ENCODE measurements at places on chromosomes 11 and 22.

DNA sequence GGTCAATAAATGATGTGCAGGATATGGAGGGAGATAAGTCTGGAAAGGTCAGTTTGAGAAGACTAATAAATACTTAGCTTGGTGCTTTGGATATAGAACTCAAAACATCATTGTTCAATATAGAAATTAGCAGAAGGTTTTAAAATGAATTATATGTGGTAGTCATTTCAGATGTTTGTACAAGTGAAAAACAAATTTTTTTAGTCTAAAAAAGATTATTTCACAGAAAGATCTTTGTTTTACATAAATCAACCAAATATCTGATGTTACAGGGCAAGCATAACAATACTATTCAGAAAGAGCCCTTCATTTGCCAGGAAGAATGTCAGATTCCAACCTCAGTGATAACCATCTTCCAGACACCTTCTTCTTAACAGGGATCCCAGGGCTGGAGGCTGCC is at the start of gene OR52D1:
OR52D1 (plus strand) TSS at position 301 of the 400 bp plus-strand sequence; CDS start at position 323, 22 bp downstream.
- DNase-seq = no peak

GRCh38 chr11:10268746-10269488 is 25.1 kb downstream of the SBF2 start:
- no peak for DNase-seq

GRCh38 chr22:36486619-36487384 is 5.4 kb upstream of the TXN2 start:
- DNase-seq = peak; percentile 69

GRCh38 chr22:44317886-44318637 is 5.3 kb upstream of the SHISAL1 start:
- DNase-seq = no peak

DNA sequence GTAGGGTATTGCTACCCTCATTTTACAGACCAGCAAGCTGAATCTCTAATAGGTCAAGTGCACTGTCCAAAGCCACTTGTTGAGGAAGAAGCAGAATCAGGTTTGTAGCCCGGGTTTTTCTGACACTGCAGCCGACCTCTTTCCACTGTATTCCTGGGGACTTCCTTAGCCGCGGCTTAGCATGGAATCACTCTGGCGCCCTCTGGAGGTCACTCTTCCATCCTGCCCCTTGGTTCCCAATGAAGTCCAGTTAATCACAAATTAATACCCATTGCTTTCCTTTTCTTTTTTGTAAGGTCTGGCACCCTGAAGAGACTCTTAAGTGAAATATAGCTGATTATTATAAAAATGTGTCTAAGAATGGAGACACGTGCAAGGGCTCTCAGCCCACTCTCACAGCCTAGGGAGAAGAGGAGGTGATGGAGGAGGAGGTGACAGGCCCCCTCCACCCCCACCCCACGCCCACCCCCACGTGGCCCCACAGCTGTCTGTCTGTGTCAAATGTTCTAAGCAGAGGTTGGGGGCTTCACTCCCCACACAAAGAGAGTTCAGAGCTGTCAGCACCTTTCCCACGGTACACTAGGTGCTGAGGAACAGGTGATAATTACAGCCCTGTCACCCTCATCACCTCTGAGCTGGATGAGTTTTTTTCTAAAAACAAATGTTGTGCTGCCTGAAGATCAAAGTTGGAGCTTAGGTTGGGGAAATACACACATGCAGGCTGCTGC is 57.7 kb upstream of the DRD2 start:
- DNase-seq = peak; percentile 88

DNA sequence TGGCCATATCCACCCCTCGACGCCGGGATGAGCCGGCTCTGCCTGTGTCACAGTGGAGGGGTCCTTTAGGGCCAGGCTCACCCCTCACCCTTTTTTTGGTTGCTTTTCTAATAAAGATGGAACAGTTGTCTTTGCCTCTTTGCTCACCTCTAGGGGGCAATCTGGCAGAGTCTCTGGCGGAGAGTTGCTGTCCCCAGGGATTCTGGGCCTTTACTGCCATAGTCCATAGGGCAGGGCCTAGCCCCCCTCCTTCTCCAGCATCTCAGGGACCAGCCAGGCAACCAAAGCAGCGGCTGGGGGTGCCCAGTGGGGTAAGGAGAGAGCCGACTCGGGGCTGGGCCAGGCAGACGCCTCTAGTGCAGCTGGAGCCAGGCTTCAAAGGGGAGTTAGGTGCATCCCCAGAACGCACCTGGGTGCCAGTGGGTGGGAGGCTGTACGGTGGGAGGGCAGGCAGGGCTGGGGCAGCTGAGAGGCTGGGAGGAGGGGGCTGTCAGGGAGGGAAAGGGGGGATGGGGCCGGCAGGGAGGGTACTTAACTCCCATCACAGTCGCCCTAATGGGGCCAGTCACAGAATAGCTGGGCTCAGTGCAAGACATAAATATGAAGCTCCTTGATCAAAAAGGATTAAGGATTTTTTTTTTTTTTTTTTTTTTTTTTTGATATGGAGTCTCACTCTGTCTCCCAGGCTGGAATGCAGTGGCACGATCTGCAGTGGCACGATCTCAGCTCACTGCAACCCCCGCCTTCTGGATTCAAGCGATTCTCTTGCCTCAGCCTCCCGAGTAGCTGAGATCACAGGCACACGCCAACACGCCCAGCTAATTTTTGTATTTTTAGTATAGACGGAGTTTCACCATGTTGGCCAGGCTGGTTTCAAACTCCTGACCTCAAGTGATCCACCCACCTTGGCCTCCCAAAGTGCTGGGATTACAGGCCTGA is 2.5 kb upstream of the SUSD2 start:
- DNase-seq = no peak

DNA sequence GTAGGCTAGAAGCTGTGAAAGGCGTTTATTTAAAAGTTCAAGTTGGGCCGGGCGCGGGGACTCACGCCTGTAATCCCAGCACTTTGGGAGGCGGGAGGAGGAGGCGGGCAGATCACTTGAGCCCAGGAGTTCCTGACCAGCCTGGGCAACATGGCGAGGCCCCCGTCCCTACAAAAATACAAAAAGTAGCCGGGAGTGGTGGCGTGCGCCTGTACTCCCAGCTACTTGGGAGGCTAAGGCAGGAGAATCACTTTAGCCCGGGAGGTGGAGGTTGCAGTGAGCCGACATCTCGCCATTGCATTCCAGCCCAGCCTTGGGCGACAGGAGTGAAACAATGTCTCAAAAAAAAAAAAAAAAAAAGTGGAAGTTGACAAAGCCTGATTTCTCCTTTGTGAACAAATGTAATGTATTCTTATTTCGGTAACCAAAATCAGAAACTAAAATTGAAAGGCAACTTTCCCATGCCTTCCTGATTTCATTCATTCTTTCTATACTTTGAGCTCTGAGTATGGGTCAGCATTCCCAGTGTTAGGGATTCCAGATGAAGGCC is 825 bp downstream of the PTPMT1 start:
- DNase-seq = peak; percentile 48

- no peak for DNase-seq
Observed at GRCh38 chr11:15034687-15035267, 38.6 kb upstream of the CALCB start.

DNA sequence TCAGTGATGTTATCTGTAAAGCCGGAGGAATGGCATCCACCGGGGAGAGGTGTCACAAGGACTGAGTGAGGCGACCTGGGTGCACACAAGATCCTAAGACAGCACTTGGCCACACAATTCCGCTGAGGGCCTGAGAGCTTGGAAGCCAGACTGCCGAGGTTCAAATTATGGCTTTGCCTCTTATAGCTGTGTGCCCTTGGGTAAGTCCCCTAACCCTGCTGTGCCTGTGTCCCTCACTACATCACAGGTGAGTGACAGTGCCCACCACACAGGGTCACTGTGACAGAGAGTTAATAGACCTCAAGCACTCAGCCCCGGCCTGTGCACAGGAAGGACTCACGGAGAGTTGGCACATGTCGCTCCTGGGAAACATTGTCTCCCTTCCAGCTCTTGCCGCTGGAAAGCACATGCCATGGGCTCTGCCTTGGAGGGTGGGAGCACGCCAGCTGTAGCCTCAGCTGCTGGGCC is 592 bp downstream of the RHOD start:
- no peak for DNase-seq

DNA sequence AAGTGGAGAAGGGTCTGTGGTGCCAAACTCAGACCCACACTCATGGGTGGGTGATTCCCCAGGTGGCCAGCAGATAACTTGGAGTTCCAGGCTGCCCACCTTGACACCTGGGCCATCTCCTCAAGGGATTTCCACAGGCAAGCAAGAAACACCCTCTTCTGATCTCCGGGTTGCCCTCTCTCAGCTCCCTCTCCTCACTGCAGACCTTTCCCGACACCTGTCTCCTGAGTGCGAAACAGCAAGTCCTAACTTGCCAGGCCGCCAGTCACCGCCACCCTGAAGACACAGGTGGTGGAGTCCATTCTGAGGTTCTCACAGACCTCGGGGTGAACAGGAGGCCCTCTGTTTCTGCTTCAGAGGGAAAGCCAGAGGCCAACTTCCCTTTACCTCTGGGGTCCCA is 16.6 kb downstream of the GALNT18 start:
- DNase-seq = no peak

DNA sequence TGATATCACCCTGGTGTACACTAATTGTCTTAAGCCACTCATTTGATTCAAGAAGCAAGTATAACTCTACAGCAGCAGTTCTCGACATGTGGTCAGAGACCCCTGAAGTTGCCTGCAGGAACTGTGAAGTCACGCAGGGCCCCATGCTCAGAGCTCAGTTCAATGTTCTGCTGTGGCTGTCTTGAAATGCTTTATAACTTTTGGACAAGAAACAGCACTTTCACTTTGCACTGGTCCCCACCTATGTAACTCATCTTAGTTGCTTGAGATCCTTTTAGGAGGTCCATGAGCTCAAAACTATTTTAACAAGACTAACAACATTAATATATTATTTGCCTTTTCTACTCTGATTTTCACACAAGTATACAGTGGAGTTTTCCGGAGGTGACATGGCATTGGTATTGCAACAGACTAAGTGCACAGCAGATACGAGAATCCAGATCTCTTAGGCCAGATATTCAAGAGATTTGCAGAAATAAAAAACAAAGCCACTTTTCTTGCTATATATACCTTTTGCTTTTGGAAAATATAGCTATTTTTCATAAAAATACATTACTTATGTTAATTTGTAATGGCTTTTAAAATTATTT is 64.8 kb downstream of the PRR5L start:
- DNase-seq = no peak

DNA sequence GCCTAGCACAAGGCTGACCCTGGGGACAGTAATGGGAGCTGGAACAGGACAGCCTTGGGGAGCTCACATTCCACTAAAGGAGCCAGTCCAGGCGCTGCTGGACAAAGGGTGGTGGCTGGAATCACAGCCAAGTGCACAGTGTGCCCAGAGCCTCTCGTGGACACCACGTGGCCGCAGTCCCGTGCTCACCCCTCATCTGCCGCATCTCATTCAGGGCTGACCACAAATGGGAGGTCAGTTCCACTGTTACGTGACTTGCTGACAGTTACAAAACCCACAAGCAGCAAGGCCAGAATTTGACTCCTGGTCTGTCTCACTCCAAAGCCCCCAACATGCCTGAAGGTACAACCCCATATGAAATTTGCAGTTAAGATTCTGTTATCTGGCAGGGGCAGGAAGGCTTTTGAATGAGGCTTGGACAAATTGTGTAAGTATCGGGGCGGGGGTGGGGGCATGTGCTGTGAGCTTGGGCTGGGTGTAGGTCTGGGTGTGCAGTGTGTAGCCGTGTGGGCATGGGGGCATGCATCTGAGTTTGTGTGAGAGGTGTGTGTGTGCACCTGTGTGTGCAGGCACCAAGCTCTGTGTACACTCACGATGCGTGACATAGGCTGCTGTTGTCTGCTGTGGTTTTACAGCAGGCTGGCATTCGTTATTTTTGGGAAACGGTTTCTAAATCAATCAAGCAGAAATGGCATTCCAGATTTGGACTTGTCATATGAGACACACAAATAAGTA is 301.7 kb downstream of the BRD1 start:
- no peak for DNase-seq

GRCh38 chr11:12734625-12735024 is 60.4 kb downstream of the TEAD1 start:
- DNase-seq = no peak

- no peak for DNase-seq
Observed at GRCh38 chr11:21646351-21646750, 546.5 kb upstream of the ANO5 start.

DNA sequence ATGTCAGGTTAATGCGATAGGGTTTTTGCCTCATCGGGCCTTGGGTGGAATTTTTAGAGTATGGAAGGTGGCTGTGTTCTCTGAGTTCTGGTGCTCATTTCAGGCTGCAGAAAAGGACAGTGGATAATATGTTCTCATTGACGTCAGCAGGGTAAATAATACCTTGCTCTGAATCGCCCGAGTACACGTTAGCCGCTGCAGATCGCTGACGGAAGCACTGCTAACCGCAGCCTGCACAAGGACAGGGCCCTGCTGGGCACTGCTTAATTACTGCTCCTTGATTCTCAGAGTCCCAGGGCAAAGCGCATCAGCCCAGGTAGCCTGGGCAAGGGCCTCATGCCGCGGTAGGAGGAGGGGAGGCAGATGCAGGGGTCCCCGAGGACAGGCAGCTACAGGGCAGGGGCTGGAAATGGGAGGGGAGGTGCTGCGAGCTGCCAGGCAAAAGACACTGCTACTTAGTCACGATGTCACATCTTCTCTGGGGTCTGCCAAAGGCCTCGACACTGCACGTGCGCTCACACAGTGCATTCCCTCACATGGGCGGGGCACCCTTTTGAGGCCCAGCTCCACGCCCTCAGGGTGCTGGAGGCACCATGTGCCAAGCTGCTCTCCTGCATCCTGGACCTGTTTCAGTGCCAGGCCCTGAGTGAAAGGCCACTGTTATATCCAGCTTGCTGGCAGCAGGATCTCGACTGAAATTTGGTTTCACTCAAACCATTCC is 35.2 kb downstream of the PPP2R1B start:
- no peak for DNase-seq

DNA sequence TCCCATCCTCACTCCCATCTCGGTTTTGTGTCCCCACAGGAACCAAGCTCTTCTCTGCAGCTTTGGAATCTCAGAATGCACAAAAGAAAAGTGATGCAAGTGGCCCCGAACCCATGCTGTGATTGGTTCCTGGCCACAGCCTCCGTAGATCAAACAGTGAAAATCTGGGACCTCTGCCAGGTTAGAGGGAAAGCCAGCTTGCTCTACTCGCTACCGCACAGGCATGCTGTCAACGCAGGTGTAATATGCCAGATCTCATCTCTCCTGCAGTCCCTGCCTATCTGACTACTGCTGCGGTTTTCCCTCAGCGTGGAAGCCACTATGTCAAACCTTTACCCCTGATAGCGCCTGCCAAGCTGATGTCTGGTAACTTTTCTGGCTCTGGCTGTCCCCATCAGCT is 200.5 kb upstream of the LRRC4C start:
- no peak for DNase-seq

DNA sequence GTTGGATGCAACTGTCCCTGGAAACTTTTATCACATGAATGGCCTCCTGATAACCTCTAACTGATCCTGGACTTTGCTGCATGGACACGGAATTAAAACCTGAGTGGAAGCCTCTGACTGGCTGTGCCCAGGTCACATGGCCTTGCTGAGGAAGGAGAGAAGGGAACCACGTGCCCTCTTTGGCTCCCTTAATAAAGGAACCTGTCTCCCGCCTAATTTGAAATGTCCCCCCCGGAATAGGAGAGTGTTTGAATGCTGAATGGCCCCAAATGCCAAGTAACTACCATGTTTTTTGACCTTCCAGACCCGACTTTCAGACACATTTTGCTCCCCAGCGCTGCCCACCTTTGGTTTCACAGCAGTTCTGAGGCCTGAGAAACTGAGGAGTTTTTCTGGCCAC is 76.9 kb downstream of the ADAMTS15 start:
- DNase-seq = no peak

GRCh38 chr11:74345420-74345819 is 34.0 kb upstream of the P4HA3 start:
- DNase-seq = no peak

Data from Peyer's patch (tissue), 4 donors.